Stimulated activated CD8-positive, alpha-beta memory T cell treated with anti-CD3 and anti-CD28 coated beads, Interleukin-4, amount 100 ng/mL, for 1 hour (primary cell): ENCODE measurements at places on chromosomes 5 and 9.

DNA sequence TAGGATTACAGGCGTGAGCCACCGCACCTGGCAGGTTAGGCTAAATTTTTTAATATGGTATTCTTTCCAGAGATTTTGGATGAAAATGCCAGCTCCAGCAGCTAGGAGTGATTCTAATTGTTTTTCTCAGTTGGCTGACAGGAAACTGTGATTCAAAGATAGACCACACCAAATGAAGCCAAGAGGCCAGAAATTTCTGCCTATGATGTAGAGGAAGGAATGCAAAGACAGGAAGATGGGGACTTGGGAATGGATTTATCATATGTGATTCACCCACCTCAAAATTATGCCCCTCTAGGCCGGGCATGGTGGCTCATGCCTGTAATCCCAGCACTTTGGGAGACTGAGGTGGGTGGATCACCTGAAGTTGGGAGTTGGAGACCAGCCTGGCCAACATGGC is 53.3 kb downstream of the UGCG start:
- DNase-seq: no peak

DNA sequence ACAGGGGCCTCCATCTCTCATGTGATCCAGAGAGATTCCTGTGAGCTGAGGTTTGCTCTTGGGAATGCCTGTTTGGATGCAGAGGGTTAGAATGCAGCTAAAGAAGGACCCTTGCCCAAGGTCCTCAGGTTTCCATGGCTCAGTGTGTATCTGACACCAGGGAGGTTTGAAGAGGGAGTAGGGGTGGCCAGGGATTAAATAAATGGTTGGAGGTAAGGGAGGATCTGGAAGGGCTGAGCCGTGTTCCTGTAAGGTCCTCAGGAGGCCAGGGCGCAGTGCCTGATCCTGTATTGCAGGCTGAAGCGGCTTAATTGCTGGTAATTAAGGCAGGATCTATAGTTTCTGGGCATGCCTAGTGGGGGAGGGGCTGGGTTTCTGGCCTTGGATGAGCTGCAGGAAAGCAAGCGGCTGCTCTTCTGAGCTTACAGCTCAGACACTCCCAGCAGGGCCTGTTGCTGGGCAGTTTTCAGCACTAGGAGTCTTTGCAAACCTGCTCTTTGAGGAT is 41.5 kb upstream of the MAP1B start:
- no peak for DNase-seq

GRCh38 chr5:166535641-166536040 is 1755.8 kb upstream of the WWC1 start:
- DNase-seq: no peak

- DNase-seq: no peak
Observed at GRCh38 chr5:93874080-93874479, 132.7 kb upstream of the POU5F2 start.
